Fibroblast of skin of right quadriceps (primary cell): ENCODE measurements at places on chromosomes 3 and 15.
A peak's percentile ranks its signal among the peaks of the same experiment; 100 is the strongest.

GRCh38 chr3:105527949-105528348 lies 161.2 kb downstream of the ALCAM start:
- DNase-seq: peak; percentile 40

GRCh38 chr3:160006282-160007163 lies 17.9 kb downstream of the IL12A start:
- DNase-seq: peak; percentile 68

DNA sequence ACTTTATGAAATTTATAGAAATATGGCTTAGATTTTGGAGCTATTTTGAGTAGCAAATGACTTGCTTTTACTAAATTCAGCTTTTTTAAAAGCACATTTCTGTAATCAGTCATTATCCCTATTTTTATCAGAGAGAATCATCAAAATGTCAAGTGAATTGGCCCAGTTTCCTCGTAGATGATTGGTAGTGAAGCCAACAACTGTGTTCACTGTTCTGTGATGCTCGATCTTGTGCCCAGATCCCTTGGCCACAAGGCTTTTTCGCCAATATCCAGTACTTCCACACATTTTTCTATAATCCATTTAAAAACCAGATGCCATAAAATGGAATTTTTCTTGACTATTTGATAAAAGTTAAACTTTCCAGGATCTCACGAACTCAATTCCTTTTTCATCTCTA lies 336.5 kb downstream of the ZNF385D start:
- DNase-seq: no peak

- DNase-seq: no peak
Measured at GRCh38 chr3:35635407-35635806, 3.9 kb upstream of the ARPP21 start.

- DNase-seq: peak; percentile 35
Measured at GRCh38 chr15:85831415-85832113, 36.8 kb upstream of the KLHL25 start.

DNA sequence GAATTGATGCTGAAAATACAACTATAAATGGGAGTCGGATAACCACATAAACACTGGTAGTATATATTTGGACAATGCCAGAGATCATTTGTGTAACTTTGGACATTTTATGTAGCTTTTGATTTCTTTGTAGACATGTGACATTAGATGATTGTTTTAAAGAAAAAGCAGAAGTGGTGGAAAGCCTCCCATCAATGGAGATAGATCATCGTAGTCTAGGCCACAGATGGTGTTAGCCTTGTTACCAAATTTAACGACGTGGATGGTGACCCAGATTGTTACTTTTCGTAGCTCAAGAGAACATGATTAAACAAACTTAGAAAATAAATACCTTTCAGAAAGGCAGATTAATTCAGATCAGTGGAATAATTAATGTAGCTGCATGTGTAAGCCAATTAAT lies 8.8 kb downstream of the CACNA1D start:
- no peak for DNase-seq

DNA sequence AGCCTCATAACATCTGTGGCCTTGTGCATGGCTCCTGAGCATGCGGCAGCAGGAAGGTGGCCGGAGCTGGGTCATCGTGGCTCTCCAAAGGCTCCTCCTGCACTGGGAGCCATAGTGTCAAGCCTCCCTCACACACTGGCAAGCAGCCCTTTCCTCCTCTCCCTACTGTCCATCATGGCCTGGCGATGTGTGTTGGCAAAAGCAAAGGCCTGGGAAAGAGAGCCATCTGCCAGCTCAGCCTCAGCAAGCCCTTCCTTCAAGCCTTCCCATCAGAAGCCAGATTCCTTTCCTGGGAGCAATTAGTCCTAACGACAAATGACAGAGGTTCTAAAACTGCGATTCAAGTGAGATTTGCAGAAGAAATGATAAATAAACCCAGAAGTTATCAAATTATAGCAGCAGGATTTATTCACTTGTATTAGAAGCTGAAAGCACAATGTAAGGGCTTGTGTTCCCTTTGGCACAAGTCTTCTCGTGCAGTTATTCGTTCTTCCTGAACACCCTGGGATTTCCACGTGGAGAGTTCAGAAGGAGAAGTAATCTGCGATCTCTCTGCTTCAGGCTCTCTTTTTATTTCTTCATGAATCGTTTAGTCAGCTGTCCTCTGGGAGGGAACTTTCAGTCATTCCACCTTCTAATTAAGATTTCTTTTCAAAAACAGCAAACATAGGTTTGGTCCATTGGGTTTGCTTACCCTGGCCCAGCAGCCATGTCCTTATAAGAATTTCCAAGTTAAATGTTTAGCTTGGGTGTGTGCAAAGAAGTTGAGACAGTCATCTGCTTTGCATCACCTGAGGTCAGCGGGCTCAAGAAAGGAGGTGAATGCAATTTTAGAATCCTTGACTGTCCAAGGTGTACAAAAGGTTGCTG lies 110.3 kb upstream of the TMC3 start:
- DNase-seq: no peak

DNA sequence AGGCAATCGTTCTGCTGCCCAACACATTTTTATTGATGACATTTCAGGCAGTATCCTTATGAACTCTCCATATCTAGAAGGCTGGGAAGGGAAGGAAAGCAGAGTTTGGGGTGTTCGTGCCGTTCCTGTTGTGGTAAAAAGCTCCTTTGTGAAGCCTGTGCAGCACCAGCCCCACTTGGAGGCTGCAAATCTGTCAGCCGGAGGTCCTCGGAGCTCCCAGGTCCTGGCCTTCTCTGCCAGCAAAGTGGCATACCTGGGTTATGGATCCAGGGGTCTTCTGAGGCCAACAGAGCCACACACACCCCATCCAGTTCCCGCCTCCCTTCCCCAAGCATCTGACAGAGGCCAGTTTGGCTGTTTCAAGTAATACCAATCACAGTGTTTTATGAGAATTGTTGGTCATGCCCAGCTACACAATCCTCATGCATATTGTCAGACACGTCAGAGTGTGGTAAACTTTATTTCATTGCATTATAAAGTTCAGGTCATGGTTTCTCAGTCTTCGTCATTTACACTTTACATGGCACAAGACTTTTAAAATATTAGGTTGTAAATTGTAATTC lies 15.9 kb upstream of the USP3 start:
- DNase-seq: no peak

GRCh38 chr15:62119227-62119864 lies 45.7 kb downstream of the C2CD4B start:
- peak; percentile 95 for DNase-seq

- DNase-seq: no peak
Measured at GRCh38 chr15:89356634-89357298, 22.1 kb upstream of the POLG start.

DNA sequence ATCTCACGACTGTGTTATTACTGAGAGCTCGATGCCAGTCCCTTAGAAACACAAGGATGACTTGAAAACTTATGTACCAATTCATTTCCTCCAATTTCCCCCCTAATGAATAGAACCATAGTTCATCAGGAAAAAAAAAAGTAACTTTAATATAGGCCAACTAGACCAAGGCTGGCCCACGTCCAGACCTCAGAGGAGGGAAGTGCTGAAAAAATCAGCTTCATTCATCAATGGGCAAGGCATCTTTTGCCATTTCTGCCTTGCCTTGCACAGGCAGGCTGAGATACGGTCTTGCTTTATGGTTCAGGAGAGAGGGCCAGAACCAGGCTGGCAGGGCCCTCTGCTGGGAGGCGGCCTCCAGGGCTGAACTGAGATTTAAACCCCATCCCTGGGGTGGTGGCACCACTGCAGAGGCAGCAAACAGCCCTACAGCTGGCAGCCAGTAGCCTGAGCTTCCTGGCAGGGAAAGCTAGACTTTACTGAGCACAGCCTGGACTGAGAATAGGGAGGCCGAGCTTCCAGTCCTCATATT lies 104.1 kb upstream of the TNFAIP8L3 start:
- DNase-seq: peak; percentile 23

DNA sequence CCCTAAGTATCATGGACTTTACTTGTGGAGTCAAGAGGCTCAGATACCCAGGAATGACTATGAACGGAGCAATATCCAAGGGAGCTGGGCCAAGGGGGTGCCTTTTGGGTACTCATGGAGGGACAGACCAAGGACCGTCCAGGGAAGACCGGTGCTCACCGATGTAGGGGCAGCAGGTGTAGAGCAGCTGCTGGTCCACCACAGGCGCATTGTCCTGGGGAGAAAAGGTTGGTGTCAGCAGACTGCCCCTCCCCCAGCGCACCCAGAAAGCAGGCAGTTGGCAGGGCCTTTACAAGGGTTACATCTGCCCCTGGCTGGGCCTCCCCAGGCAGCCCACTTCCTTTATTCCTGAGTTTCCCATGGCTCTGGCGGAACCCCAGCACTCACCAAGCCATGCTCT lies 7.5 kb downstream of the CDAN1 start:
- DNase-seq: no peak

DNA sequence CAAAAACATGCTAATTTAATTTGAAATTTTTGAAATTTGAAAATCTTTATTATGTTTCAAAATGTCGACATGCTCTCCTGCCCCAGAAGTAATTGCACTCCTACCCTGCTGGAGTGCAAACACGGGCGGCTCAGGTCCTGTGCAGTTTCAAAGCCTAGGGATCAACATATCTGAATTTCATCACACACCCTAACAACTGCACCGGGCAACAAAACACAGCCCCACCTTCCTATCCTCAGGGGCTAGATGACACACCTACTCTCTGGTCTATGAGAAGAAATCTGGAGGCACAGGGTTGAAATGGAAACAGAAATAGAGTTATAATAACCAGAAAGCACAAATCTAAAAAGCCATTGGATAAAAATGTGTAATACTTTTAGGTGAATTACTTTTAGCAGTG lies 61.4 kb downstream of the BFSP2 start:
- no peak for DNase-seq

- peak; percentile 48 for DNase-seq
Measured at GRCh38 chr3:146404436-146404835, 64.9 kb downstream of the PLSCR2 start.

- no peak for DNase-seq
Measured at GRCh38 chr3:69342074-69342473, 43.8 kb downstream of the FRMD4B start.

DNA sequence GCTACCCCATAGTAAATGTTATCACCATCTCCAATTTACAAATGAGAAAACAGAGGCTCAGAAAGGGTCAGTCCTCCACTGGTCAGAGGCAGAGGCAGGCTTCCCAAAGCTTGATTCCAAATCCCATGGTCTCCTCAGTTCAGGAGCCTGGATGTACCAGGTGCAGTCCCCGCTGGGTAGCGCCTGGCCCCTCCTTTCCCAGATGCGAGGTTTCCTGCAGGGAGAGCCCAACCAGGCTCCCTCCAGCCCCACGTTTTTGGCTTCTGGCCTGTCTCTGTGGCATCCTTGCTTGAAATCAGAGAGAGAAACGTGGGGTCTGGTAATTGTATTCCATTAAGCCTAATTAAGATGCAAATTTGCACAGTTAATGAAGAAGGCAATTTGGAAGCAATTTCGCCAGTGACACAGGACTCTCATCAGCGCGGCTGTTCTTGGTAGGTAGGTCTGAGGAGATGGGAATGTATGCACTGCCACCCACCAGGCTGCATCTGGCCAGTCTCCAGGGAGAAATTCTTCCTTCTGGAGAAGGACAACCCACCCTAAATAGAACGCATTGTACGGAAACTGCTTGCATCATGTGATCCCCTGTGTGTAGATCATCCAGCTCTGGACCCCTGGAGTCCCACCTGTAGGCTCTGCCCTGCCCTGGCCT lies 50.5 kb downstream of the HRH1 start:
- DNase-seq: peak; percentile 62

DNA sequence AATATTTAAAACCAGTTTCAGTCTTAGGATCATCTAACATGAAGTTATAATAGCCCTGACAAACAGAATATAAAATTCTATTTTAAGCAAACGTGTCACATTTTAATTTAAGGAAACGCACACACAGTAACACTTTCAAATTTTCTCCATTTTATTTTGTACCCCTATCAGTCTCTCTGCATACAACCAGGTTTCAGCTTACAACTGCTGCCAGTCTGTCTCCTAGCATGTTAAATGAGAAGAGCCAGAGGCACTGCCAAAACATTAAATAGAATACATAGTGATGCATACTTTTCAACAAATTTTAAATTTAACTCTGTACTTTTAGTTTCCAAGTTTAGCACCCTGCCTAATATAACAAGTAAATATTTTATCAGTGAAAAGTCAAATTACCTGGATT lies 60.8 kb downstream of the UACA start:
- no peak for DNase-seq

DNA sequence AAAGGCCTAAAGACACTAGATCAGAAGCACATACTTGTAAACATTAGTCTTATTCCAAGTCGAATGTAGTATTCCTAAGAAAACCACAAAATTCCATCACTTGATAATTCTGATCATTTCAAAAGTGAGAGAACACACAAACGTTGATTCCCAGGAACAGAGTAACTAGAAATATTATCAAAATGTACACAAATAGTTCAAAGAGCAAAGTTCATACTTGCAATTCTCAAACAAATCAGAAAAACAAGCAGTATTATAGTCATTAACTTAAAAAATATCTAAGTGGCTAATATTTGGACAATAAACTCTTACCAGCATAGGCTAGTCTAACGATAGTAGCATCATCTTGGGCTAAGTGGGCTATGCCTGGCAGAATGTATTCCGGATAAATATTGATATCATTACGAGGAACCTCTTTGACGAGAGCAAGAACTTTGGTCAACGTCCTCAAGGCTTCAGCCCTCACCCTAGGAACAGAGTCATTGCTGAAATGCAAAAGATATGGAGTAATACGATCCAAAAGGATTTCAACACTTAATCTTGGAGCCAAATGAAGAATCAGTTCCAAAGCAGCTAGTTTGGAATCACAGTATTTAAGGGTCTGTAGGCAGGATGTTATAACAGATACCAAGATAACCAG lies 13.3 kb downstream of the PIK3R4 start:
- no peak for DNase-seq

- peak; percentile 97 for DNase-seq
Measured at GRCh38 chr3:14143271-14144225, 18.7 kb downstream of the TMEM43 start.
